Stimulated activated CD8-positive, alpha-beta memory T cell treated with anti-CD3 and anti-CD28 coated beads, Interleukin-12 subunit alpha, Interleukin-12 subunit beta, amount 100 ng/mL, for 4 hours (primary cell): ENCODE measurements at places on chromosomes 7 and 10.
A peak's percentile ranks its signal among the peaks of the same experiment; 100 is the strongest.

- DNase-seq: no peak
Observed at GRCh38 chr10:93154531-93154930, 80.8 kb downstream of the CYP26A1 start.

DNA sequence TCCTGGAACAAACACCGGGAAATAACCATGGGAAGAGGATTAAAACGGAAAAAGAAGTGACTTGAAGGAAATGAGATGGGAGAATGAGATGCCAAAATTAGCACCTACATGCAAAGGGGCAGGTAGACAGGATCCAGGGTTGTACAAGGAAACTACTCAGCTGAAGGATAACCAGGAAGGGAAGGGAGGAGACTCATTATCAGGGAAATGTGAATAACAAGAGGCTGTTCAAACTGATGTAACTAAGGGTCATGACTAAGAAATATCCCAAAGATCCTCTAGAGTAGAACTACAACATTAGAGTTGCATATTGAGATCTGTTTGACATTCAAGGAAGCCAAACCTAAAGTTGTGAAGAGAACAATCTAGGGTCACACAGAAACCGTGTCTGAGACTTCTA is 166.2 kb upstream of the SP8 start:
- no peak for DNase-seq

- no peak for DNase-seq
Observed at GRCh38 chr10:118843647-118844265, 89.0 kb upstream of the CACUL1 start.

GRCh38 chr7:51067757-51068156 is 248.9 kb downstream of the COBL start:
- no peak for DNase-seq

DNA sequence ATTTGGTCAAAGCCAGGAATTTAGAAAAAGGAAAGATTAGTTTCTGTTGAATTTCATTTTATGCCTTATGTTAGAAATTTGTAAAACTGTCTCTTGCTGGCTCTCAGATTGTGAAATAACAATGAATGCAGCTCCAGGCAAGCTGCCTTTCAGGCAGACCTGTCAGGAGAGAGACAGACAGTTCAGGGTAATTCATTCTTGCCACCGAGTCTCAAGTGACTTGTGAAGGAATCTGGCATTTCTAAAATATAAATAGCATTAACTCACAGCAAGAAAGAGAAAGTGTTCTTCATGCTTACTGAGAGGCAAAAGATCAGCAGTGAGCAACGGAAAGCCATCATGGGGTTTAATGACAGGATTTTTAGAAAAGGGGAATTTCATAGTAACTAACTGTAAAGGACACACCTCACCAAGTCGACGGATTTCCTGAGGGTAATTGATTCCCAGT is 442.3 kb upstream of the AKR1E2 start:
- DNase-seq: no peak

DNA sequence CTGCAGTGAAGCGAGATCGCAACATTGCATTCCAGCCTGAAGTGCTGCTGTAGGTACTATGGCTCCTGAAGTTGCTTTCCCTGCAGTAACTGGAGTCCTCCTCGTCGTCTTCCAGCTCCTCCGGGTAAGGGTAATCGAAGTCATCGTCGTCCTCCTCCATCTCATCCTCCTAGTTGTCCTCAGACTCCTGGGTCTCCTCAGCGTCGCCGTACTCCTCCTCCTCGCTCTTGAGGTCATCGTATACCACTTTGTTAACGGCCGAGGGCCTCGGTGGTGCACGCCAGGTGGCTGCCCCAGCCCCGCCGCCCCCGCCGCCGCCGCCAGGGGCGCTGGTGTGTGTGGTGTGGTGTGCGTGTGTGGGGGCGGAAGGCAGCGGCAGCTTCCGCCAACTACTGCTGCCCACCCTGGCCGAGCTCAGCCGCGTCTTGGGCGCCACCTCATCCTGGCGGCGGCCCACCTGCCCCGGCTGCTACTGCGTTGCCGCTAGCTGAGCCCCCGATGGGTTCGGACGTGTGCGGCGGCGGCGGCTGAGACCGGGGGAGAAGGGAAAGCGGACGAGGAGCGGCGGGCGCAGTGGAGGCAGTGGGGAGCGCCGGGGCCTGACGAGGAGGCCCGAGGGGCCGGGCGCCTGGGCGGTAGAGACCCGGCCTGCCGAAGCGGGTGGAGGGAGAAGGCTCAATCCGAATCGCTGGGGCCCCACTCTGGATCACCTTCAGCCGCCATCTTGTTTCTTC is 11.8 kb upstream of the ACBD5 start:
- DNase-seq: peak; percentile 76

GRCh38 chr7:44977304-44977958 is 1.4 kb downstream of the MYO1G start:
- peak; percentile 54 for DNase-seq

DNA sequence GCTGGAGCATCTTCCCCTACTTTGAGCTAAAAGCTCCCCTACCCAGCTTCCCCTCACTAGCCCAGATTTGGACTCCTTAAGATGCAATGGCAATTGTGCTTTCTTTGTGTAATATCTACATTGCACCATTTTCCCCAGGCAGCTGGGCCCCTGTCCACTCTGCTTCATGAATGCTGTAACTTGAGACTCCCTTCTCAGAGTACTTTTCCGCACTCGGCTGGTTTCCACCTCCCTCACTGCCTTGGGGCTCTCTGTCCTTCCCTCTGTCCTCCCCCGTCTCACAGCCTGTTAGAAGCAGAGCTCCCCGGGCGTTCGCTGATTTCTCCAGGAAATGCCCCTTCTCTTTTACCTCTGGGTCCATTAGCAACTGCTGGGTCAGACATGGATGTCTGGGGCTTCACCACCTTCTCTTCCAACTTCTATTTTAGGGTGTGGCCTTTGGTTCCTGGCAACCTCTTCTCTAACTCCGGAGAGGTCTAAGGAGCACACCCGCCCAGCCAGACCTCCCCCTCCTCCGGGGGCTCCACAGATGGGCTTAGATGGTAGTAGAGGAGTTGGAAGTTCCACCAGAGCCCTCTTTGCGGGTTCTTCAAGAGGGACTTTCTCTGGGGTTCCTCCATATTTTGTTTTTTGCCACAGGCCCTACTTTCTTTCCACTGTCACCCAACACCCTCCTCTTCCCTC is 2.9 kb upstream of the TMEM72 start:
- no peak for DNase-seq

DNA sequence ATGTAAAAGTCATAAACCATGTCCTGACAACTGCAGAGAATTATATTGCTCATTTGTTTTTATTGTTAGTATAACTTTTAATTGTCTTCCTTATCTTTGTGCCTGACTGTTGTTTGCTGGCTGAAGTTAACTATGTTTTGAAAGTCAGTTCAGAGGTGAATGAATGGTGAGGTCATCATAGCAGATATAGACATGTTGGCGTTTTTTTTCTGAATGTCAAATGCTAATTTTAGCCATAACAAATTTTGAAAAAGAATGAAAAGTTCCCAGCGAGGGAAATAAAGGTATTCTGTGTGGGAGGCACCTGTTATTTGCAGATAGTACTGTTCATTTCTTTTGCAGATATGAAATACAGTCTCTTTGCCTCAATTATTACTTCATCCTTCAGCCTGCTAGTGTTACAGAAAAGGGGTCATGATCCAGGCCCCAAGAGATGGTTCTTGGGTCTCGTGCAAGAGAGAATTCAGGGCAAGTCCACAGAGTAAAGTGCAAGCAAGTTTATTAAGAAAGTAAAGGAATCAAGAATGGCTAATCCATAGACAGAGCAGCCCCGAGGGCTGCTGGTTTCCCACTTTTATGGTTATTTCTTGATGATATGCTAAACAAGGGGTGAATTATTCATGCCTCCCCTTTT is 96.5 kb downstream of the CAMK1D start:
- no peak for DNase-seq

DNA sequence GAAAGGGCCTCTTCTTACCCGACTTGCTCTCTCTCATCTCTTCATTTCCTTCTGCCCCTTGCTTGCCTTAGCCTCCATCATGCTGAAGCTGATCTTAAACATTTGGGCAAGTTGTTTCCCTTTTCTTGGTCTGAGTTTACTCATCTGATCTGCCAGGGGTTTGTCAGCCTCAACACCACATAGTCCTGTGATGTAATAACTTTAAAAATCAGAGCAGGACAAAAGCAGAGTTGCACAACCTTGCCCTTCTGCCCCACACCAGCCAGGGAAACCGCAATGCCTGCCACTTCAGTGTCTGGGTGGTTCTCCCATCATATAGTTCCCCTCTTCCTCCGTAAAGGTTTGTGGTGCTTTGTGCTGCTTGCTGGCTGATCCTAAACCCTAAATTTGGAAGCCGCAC is 9.9 kb upstream of the LIPM start:
- no peak for DNase-seq

- no peak for DNase-seq
Observed at GRCh38 chr10:71219918-71220688, 7.7 kb downstream of the UNC5B start.

DNA sequence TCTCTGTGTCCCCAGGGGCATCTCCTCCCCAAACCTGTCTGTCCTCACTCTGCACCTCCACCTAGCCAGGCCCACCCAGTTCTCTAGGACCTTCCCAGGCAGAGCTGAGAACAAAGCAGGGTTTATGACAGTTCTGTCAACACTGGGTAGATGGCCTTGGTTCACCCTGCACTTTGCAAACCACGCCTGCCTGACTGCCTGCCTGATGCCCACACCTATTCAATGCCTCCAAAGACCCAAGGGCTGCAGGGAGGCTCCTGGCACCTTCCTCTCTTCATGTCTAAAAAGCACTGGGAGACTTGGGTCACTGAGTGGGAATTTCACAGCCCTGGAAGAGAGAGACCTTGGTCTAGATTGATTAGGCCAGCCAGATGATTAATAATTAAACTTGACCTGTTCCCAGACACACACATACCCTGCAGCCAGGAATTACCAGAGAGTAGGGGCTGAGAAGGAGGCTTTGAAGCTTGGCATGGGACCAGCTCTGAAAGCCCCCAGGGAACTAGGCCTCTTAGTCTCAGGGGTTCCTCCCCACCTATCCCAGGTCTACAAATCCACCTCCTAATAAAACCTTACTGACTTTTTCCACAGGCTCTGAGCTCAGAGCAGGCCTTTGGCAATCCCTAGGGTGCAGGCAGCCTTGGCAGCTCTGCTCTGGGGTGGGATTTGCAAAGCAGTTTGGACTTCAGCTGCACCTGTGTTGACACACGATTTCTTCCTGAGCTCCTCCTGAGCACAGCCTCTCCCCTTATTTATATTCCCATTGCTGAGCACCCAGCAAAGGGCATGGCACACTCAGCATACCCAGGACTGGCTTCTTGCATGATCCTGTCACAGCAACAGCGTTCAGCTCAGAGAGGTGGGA is 25.7 kb upstream of the PDCD4 start:
- no peak for DNase-seq

DNA sequence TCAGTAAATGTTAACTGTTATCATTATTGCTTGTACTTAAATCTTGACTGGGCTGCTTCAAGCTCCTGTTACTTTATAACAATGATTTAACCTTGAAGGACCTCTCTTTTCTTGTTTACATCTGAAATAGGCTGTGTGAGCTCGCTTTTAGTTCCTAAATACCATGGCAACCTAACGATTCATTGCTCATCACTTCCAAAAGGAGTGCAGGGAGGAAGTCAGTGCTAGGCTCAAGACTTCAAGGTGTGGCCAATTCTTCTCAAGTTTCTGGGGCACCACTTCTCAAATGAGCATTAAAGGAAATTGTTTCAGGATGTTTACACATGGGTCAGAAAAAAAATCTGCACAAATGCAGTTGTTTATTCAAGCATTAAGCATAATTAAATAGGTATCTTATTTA is 284.2 kb downstream of the MTERF1 start:
- no peak for DNase-seq

- no peak for DNase-seq
Observed at GRCh38 chr10:101379663-101380352, 25.8 kb downstream of the BTRC start.

GRCh38 chr10:117830787-117831212 is 215.9 kb downstream of the RAB11FIP2 start:
- no peak for DNase-seq

- DNase-seq: no peak
Observed at GRCh38 chr7:2386964-2387669, 16.3 kb upstream of the CHST12 start.

DNA sequence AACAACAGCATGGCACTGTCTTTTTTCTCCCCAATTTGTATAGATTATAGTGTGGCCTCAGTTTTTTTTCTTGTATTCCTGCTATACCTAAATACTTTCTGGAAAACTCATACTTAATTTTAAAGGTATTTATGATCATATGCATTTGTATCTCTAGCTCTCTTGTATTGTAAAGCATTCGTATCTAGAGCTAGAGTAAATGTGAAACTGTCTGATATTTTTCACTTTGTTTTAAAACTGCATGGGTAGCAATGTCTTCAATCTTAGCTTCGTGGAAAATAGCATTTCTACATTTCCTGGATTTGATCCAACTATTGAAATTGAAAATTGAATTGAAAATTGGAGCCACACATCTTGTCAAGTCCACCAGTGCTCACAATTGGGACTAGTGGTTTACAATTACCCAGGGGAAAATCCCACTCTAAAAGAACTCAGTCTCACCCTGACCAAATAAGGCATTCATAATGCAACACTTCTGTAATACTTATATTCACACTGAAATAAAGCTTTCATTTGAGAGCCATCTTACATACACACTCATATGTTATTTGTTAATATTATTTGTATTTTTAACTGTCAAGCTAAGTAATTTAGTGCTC is 51.3 kb upstream of the KLF6 start:
- no peak for DNase-seq

DNA sequence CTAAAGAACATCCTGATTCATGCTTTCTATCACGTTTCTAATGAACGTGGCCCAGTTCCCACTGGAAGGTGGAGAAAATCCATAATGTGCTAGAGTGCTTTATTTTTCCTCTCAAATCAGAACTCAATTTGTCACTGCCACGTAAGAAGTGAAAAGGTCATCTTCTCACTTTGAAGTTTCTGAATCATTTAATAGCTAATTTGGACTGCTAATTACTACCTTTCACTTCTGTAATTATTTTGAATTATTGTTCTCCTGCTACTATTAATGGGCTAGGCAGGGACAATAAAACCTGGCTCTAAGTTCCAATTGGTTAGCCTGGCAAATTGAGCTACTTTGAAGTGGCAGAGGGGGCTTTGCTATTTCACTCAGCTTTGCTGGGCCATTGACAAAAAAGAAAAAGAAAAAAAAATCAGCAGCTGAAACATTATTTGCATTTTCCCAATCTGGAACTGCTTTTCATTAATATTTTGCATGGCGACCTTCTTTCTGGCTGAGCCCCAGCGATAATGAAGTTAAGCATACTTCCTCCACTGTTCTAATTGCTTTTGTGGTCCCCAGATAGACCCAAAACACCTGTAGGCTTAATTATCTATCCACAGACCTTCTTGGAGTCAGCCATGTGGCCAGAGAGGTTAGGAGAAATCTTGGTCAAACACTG is 264.2 kb downstream of the SEC23IP start:
- no peak for DNase-seq
